Fibroblast of upper back skin (primary cell): ENCODE measurements at places on chromosomes 3 and 15.
A peak's percentile ranks its signal among the peaks of the same experiment; 100 is the strongest.

DNA sequence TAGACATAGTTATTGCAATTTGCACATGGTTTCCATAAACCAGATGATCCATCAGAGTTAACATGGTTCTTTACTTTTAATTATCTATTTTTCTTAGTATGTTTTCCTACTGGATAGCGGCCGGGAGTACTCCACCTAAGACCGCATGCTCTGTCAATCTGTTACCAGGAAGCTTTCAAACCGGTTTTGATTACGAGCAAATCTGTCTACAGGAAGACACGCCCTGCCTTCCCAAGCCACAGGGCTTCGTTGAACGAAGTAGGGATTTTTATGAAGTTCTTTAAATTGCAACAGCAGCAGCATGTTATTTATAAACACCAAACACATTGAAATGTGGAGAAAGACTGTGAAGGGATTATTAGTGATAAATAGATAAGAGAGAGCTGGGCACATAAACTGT lies 283.3 kb upstream of the ROBO2 start:
- no peak for DNase-seq

DNA sequence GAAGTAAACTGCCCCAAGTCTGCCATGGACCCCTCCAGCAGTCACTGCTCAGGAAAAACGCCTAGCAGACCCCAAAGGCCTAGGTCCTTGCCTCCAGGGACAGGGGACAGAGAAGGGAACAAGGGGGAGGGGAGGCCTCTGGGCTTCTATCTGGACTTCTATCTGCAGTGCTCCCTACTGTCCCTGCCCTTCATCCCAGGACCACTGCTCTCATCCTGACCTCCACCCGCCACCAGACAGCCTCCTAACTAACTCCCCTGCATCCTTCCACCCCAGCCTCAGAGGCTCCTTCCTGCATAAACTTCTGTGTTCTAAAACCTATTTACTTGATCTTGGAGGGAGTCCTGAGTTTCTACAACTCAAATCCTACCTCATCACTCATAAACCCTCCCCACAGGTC lies 25.4 kb downstream of the SEMA7A start:
- DNase-seq, result no peak

GRCh38 chr3:184756151-184757021 lies 44.5 kb upstream of the MAGEF1 start:
- DNase-seq, result no peak

DNA sequence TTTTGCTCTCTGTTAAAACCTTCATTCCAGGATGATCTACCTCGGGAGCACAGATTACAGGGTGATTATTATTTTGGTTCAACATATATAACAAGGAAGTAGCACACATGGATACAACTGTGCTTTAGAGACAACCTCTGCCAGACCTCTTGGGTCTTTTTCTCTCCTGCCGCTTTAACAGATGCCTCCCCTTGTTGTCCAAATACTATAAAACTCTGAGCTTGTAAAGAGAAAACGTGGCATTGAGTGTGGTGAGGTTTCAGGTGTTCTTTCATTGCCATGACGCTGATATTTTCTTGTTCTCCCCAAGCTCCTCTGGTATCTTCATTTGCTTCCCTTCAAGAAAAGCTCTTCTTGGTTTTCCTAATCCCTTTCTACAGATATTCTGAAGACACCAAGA lies 29.0 kb downstream of the BCL2L10 start:
- no peak for DNase-seq

DNA sequence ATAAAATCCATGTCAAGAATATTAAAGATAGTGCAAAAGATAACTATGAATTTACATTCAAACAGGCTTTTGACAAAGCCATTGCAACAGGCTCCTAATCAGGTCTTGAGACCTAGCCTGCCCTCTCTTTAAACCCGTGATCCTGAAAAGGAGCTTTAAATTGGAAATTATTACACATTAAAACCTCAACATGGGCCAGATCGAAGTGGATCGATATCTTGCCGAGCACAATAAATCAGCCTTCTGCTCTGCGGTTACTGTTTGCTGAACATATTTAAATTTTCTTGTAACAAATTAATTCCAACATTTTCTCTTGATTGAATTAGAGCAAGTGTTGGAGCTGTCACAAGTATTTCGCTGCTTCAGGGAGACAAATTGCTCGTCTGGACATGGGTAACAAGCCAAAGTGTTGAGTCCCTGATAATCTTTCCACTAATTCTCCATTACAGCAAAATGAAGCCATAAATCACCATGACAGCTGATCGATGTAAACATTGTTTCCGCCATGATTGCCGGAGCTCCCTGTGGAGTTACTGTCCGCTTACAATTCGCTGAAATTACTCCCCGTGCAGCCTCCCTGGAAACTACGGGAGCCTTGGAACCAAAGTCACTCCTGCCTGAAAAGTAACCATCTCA lies 47.6 kb downstream of the SHOX2 start:
- DNase-seq, result no peak

- no peak for DNase-seq
Observed at GRCh38 chr15:25426896-25427610, 11.8 kb downstream of the UBE3A start.

DNA sequence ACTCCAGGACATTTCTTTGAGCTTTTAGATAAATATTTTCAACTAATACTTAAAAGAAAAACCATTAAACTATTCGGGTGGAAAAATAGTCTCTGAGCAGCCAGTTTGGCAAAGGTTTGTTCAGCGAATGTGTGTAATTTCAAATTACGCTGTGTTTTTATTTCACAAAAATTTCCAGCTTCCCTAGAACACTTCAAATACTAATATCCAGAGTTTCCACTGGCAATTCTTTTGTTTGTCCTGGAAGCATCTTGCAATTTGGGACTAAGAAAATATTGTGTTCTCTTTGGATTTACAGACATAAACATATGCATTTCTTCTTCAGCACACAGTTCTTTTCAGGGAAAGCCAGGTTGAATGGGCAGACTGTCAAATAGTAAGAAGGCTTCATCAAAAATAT lies 61.9 kb downstream of the MDFIC2 start:
- DNase-seq, result no peak

GRCh38 chr3:49422379-49423248 lies at the start of gene AMT:
Gene AMT, minus strand, starts transcription at chr3:49422473. Its CDS starts 23 bp downstream, at chr3:49422450.
- no peak for DNase-seq

DNA sequence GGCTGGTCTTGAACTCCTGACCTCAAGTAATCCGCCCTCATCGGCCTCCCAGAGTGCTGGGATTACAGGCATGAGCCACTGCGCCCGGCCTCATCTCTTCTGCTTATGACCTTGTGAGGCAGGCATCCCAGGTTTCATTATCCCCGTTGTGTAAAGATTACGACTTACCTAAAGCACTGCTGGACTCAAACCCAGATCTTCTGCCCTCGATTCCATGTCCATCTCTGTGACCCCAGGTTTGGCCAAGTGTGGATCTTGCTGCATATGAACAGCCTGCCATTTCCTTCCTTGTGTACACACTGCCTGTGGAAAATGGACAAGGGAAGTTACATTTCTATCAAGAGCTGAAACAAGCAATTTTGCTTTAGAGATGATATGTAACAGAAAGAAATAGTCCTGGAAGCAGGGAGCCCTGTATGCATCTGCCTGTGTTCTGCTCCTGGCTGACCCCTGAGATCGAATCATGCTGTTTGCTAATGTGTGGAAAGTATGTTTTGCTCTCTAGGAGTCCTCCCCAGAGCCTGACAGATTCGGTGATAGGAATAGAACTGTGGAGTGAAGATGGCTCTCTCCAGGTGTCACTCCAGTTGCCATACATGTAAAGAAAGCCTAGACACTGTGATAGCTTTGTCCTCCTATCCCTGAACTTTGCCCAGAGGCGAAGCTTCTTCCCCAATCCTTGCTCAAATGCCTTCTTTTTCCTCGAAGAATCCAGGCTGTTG lies 11.8 kb upstream of the LIPC start:
- DNase-seq, result no peak

DNA sequence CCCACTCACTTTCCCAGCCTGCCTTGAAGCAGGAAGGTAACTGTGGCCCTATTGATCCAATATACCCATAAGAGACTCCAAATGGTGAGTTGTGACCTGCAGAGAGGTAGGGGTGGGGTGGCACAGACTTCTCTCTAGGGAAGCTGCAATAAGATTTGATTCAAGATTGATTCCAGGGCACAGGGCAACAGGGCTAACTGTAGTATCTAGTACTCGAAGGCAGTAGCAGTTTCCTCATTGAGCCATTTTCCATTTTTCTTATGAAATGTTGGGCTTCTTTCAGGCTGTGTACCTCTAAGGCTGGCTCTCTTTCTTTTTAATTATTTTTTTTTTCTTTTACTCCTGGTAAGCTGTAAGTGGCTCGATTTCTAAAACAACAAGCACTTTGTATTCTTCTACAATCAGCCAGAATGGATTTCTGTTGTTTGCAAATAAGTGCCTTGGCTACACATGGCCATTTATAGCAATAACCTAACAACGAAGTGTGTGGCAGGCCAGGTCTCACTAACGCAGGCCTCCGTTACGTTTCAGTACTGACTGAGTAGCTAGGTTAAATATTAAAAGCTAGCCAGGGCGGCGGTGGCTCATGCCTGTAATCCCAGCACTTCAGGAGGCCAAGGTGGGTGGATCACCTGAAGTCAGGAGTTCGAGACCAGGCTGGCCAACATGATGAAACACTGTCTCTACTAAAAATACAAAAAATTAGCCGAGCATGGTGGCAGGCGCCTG lies 19.3 kb downstream of the CCDC12 start:
- no peak for DNase-seq

DNA sequence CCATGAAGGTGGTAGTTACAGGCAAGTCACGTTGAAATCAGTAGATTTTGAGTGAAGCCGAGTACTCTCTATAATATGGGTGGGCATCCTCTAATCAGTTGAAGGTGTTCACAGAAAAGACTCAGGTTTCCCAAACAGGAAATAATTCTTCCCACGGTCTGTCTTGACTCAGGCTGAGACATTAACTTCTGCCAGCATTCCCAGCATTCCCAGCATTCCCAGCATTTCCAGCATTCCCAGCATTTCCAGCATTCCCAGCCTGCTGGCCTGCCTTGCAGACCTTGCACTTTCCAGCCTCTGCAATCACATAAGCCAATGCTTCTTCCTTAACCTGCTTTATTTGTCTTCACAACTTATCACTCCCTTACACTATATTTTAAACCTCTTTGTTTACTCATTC lies 542.3 kb upstream of the ROBO2 start:
- DNase-seq, result peak; percentile 56

DNA sequence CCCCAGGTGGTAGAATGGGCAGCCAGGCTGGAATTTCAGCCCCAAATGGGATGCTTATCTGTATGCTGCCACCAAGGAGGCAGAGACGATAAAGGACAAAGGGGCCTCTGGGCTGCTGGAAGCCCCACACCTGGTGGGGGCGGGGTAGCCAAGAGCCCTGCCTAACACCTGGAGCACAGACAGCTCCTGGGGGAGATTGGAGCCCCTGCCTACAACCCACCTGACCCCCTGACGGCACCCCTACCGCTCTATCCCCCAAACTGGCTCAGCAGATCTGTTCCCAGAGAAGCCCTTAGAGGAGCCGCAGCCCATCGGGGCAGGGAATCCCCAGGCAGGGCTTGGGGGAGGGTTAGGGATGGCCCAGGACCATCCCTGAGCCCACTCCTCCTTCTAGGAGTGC lies 15.8 kb upstream of the SEMA3F start:
- DNase-seq, result no peak

GRCh38 chr3:140384028-140384771 lies 293.7 kb upstream of the TRIM42 start:
- no peak for DNase-seq

DNA sequence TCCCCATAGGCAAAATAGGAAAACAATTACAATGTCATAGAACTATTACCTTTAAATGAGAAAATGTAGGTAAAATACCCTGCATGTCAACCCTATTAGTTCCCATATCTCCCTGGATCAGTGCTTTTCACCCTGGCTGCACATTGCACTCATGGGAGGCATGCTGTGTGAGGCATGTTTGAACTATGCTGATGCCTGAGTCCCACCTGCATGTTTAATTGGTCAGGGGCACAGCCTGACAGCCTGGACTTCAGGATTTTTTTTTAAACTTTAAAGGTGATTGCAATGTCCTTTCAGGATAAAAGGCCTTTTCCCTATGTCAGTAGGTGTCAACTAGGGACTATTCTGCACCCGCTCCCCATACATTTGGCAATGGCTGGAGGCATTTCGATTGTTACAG lies 136.0 kb upstream of the NR2E3 start:
- DNase-seq, result no peak

DNA sequence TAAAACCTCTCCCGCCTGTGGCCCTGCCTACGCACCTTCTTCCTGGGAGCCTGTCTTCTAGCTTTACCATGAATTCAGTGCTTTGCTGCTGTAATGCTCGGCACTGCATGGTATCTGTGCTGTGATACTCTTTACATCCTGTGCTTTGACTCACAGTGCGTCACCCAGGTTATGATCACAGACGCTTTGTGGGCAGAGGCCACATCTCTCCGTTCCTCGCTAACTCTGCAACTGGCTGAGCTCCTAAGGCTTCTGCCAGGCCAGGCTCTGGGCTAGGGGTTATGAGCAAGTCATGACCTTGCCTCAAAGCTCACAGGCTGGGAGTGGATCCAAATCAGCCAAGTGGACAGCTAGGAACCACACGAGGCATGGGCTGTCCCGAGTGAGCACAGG lies 23.2 kb downstream of the SPTBN5 start:
- peak; percentile 40 for DNase-seq

DNA sequence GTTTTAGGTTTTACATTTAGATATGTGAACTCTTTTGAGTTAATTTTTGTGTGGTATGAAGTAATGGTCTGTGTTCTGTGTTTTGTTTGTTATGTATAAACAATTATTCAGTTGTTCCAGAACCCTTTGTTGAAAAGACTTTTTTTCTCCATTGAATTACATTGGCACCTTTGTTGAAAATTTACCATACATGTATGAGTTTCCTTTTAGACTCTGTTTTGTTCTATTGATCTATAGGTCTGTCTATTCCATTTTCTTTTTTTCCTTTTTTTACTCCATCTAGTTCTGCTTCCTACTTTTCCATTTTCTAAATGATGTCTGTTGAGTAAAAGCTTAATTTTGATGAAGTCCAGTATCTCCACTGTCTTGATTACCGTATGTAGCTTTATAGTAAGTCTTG lies 31.4 kb downstream of the ARIH2 start:
- no peak for DNase-seq

- DNase-seq, result peak; percentile 41
Observed at GRCh38 chr15:69474291-69474690, 21.7 kb downstream of the RPLP1 start.

- no peak for DNase-seq
Observed at GRCh38 chr3:139585820-139586219, 46.3 kb upstream of the RBP1 start.

GRCh38 chr15:32774022-32774421 lies 56.2 kb downstream of the GREM1 start:
- peak; percentile 95 for DNase-seq

DNA sequence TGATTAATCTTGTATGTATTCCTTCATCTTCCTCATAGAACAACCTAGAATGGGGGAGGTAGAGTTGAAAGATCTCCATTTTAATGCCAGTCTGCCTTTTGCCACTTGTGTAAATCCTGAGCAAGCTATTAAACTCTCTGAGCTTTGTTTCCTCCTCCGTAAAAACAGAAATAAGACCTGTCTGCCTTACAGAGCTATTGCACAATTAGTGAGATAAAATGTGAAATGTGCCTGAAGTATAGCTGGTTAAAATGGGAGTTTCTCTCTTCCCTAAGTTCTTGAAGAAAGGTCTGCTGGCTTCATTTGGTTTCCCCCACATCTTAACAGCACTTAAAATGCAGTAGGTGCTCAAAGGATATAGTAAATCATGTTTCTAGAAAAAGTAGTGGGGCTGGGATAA lies 19.0 kb downstream of the ALDH1A2 start:
- no peak for DNase-seq

GRCh38 chr3:21729888-21730459 lies 21.0 kb downstream of the ZNF385D start:
- peak; percentile 86 for DNase-seq

- DNase-seq, result peak; percentile 30
Observed at GRCh38 chr3:15952543-15953175, 154.9 kb upstream of the ANKRD28 start.

GRCh38 chr3:173796890-173797289 lies 399.3 kb downstream of the NLGN1 start:
- DNase-seq, result no peak
